ENCODE measurements at places on chromosomes 3 and 15.
A peak's percentile ranks its signal among the peaks of the same experiment; 100 is the strongest.

GRCh38 chr3:140736863-140737460 lies 59.1 kb downstream of the TRIM42 start:
- DNase-seq, result peak; percentile 63

DNA sequence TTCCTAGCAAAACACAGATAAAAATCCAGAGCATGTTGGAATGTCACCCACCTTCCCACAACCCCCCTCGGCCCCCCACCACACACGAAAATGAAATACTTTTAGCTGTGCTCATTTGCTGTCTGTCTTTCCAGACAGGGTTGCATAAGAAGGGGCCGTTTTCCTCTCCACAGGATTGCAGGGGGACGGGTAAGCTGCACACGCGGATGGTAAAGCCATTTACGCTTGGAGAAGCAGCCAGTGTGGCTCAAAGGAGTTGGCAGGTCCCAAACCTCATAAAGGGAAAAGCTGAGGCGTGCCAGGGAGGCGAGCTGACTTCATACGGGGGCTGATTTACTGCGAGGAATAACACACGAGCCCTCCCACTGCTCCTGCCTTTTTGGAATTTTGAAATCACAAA lies 47.4 kb upstream of the ITGA11 start:
- peak; percentile 87 for DNase-seq

DNA sequence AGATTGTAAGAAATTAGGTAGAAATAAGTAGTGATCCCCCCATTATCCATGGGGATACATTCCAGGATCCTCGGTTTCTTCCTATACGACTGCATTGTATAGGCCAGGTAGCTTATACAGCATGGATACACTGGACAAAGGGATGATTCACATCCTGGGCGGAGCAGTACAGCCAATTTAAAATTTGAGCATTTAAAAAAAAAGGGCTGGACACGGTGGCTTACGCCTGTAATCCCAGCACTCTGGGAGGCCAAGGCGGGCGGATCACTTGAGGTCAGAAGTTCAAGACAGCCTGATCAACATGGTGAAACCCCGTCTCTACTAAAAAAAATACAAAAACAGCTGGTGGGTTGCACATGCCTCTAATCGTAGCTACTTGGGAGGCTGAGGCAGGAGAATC lies 976 bp upstream of the ARGFX start:
- no peak for DNase-seq

- DNase-seq, result no peak
Measured at GRCh38 chr3:90102146-90102545, 994.7 kb downstream of the EPHA3 start.

DNA sequence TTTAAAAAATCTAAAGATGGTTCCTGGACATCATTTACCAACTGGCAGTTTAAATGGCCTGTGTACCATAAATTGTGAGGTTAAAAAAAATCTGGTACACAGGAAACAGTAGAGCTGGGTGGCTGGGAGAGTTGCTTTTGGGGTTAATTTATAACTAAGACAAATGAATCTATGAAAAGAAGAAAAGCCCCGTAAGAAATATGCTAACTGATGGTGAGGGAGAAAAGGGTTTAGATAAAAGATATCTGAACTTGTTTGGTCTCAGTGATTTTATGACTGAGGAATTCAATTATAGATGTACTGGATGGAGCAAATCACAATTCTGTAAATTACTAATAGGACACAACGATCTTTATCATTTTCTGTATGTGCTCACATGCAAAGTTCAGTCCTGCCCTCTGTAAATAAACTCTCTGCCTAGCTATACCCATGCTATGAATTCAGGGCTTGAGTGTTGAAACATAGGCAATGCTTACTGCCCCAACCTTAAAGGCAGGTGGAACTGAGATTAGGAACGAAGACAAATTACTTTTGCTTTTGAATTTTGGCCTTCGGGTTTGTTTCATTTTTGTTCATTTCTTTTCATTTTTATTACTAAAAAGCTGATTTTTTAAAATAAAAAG lies 28.0 kb downstream of the PPARG start:
- no peak for DNase-seq

GRCh38 chr15:92025706-92026270 lies 172.3 kb downstream of the SLCO3A1 start:
- no peak for DNase-seq

DNA sequence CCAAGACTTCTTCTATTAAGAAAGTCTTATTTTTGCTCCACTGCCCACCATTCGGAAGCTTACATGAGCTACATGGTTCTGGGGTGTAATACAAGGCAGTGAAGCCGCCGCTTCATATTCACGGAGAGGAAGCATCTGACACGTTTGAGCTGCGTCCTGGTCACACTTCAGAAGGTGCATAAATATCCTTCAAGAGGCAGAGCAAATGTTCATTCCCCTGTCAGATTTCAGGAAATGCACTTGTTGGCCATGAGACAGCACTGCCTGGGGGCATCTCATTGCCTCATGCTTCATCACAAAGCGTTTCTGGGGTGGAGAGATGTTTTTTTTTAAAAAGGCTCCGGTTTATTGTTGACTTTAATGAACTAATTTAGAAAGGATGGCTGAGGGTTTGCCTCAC lies 119.9 kb downstream of the CADPS start:
- peak; percentile 7 for DNase-seq

DNA sequence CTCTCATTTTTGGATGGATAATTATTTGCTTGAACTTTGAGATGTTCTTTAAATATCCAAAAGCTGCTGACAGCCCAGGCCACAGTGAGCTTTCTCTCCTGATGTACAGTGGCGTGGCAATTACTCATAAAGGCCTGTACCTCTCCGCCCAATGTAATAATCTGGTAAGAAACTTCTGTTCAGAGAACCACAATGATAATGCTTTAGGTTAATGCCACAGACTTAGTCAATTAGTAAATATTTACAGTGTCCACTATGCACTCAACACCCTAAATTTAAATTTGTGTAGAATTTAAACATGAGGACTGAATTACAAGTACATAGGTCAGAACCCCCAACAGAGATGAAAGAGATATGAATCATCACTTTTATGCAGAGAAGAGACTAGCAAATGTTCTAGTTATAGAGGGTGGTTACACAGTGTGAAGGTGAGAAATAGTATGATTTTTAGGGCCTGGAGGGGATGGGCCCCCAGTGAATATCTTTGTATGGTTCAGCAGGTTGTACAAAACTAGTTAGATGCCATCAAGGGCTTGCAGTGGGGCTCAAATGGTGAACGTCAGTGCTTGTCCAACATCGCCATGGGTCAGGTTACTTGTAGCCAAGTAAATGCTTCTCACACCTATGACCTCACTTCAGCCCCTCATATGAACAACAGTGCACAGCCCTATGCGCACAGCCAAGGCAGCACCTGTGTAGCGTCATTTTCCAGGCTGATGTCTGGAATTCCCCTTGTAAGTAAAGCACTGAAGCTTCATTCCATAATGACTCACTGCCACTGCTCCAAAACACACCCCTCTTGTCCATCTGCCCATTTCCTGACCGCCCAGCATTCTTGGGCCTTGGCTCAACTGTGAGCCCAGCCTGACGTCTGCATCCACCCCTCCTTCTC lies 13.3 kb downstream of the ABHD2 start:
- peak; percentile 93 for DNase-seq

- DNase-seq, result no peak
Measured at GRCh38 chr15:100129677-100130076, 212.1 kb downstream of the ADAMTS17 start.

GRCh38 chr3:151085889-151086483 lies 522 bp downstream of the MED12L start:
- DNase-seq, result peak; percentile 48

DNA sequence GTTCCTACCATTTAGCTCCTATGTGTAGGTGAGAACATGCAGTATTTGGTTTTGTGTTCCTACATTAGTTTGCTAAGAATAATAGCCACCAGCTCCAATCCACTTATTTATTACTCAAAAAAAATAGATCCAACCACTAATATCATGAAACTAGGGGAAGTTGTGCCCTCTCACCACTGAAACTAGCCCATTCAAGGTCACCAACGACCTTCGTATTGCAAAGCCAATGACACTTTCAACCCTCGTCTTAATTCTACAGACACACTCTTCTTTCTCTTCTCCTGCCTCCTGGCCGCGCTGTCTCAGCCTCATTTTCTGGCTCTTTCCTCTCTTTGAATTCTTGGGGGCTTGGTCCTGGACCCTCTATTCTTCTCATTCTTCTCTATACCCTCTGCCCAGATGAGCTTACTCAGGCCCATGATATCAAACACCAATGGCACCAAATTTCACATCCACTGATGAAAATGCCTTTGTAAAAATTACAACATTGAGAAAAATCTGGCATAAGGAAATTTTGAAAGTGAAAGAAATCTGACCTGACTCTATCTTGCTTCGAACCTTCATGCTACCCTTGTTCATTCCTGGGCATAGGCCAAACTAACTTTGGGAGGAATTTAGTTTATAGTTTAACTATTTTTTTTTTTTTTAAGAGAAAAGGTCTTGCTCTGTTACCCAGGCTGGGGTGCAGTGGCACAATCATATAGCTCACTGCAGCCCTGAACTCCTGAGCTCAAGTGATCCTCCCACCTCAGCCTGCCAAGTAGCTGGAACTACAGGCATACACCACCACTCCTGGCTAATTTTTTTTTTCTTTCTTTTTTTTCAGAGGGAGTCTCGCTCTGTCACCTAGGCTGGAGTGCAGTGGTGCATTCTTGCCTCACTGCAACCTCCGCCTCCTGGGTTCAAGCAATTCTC lies 25.4 kb upstream of the LIMD1 start:
- no peak for DNase-seq

DNA sequence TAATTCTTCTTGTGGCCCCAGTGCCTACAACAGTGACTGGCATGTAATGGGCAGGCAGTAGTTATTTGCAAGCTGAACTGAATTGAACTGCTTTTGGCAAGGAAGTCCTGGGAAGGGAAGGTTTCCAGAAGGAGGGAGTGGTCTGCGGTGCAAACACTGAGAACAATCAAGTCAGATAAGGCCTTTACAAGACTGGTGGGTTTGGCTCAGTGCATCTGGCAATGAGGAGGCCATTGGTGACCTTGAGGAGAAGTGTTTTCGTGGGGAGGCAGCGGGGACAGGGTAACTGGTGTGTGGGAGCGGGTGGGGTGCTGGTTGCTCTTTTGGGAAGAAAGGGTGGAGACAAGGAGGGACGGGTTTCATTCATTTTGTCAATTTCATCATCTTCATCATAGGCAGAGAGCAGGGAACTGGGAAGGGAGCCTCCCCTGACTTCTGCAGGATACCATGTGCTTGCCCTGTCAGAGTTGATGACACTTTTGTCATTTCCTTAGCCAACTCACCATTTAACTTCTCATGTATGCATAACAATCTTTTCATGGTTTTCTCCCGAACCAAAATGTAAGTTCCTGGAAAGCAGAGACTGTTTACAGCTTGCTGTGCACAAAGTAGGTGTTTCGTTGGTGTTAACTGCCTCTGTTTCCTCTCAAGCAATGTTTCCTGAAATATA lies 8.4 kb upstream of the EHD4 start:
- DNase-seq, result no peak

DNA sequence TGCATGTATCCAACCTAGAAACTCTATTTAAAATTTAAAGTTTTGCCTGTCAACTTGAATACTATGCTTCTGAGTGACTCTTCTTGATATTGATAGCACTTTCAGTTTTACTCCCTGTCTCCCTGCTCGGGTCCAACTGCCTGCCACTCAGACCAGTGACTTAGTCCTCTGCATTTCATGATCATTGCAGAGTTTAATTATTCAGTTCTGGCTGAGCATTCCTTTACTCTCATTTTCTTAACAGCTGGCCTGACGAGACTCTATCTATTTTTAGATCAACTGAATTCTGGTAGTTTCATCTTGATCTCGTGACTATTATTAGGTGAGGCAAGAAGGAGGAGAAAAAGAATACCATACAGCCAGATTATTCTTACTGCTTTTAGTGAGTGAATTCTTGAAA lies 617.4 kb downstream of the SI start:
- no peak for DNase-seq

DNA sequence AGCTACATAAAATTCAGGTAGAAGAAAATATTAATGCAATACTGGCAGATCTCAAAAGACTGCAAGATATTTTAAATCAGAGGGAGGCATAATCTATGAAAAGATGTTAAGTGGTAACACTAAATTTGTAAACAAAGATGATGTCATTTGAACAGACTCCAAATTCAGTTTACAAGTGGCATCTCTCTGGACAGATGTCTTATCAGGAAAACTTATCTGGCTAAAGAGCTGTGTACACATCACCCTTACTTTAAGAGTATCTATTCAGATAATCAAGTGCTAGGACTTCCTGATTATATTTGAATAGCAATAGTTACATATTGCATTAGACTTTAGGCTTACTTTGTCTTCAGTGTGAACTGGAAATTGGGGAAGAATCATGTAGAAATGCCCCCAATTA lies 231.5 kb downstream of the WDR72 start:
- DNase-seq, result no peak

DNA sequence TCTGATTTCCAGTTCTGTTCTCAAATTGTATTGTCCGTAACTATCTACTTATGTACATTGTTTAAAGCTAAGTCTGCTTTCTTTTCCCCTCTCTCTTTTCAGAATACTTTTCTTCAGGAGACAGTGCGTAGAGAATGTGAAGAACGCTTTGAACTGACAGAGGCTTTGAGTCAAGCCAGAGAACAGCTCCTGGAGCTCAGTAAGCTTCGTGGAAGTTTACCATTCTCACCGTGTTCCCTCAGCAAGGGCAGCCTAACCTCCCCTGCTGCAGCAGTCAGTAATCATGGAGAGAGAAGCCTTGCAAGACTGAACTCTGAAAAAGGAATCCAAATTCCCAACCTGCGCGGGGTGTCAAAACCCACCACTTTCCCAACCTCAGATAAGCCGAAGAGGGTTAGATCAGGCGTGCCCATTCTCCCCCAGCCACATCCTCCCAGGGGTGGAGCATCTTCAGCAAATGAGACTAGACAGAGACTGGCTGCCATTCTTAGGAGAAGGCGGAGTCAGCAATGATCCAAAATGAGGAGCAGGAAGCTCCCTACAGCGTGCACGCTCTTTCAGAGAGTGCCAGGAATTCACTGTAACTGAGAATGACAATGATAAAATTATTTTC lies 114.6 kb downstream of the CCNL1 start:
- DNase-seq, result peak; percentile 29

GRCh38 chr3:72386327-72387000 lies 461.8 kb downstream of the SHQ1 start:
- DNase-seq, result no peak

DNA sequence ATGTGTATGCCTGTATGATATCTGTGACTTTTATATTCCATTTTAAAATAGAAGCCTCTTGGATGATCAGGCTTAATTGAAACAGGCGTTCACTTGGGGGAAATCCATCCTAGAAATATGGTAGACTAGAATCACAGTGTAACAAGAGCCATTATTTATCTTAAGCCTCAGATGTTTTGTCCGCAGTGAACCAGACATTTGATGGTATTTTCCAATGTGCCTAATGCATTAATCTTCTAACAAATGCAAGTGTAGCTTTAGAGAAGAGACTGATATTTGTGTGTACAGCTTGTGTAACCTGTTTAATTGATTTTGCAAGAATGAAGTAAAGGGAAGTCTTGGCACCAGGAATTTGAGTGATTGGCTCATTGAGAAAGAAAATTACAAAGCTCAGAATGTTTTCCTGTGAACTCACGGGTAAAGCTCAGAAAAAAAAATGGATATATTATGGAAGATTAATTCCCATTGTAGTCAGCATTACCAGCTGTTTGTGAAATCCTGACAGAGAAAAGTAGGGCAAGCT lies 155.7 kb downstream of the SV2B start:
- no peak for DNase-seq

Measured in AG20443 (cell line).